ENCODE measurements at places on chromosomes 2 and 18. TPM values are rescaled to one million over a fixed set of nuclear protein-coding genes. Genes with fewer than 3 reads are reported as not detected.

The ME2 gene
- polyA plus RNA-seq: 94.7 TPM

DNA sequence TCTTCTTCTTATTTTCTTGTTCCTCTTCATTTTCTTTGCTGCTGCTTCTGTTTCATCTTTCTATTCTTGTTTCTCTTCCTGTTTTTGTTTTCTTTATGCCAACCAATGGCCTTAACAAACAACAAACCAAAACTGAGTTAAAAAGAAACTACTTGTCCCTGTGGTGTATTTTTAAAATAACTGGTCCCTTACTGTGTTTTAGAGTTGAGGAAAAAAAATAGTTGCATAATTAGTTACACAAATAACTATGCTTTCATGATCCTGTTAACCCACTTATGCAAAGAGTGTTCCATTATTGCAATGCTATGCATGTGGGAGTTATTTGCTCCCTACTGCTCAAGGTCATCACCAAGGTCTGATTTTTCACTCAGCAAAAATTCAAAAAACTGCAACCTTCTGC lies 39.5 kb upstream of the IMP4 start:
- no peak for DNase-seq

DNA sequence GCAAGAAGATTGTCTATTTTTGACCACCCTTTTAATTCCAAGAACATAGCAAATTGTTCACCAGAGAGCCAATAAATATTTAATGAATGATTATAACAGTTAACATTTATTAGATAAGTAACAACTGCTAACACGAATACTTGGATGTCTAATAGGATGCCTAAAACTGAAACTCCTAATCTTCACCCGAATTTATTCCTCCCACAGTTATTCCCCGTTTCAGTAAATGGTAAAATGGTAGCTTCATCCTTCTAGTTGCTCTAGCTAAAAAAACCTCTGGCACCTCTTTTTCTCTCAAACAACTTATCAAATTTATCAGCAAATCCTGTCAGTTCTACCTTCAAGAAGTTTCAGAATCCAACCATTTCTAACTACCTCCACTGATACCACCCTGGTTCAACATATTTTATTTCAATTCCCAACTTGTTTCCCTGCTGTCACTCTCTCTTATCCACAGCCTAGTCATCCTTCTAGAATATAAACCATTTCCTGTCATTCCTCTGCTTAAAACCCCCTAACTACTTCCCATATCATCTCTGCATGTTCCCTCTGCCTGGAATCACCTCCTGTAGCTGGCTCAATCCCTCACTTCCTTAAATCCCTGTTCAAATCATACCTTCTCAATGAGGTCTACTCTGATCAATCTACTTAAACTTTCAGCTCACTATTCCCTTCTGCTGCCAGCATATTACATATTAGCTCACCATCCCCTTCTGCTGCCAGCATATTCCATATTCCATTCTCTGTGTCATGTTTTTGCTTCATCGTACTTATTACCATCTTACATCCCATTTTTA lies 93.8 kb downstream of the ROCK2 start:
- DNase-seq: no peak

The MAP3K19 gene
- not detected for polyA plus RNA-seq

The CYTIP gene
- 1.3 TPM for polyA plus RNA-seq

The TUBA3E gene
- polyA plus RNA-seq: 28.8 TPM

DNA sequence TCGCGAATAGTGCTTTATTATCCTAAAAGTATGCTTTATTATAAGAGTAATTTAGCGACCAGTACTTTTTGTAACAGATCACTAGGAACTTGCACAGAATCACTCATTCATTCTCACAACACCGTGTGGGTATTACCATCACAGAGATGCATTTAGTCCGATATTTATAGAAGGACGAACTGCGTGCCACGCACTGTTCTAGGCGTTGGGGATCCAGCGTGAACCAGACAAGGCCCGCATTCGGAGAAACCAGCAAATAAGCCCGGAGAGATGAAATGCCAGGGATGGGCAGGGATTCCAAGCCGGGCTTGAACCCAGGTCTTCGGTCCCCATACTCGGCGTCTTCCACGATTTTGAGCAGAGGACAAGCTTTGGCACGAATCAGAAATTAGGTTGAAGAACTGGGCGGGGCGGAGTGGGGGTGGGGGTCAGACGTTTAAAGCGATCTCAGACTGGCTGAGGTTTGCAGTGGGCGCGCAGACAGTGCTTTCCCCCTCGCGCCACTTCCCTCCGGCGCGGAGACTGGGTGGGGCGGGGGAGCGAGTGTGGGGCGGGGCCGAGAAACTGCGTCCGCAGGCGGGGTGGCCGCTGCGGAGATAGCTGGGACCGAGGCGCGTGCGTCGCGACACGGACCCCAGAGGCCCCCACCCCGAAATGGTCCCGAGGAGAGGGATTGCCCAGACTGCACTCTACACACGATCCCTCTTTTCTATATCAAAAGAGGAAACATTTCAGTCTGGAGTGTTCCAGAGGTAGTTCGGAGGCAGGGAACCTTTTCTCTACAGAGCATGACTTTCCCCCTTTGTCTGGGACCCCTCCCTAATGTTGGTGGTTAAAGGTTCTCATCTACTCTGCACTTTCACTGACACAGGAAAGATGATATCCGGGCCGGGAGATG lies 1.1 kb upstream of the CXCR4 start:
- DNase-seq: peak; percentile 81

The ILKAP gene
- polyA plus RNA-seq: 34.3 TPM

The RHOB gene
- 315 TPM for polyA plus RNA-seq

DNA sequence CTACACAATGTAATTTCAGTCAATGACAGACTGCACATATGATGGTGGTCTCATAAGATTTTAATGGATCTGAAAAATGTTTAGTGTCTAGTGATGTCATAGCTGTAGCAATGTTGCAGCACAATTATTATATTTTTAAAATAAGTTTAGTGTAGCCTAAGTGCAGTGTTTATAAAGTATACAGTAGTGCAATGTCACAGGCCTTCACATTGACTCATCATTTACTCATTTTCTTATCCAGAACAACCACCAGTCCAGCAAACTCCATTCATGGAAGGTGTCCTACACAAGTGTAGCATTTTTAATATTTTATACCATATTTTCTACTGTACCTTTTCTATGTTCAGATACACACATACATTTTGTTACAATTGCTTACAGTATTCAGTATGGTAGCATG lies 663.1 kb downstream of the ERBB4 start:
- no peak for DNase-seq

The GPR75 gene
- 0.84 TPM for polyA plus RNA-seq

DNA sequence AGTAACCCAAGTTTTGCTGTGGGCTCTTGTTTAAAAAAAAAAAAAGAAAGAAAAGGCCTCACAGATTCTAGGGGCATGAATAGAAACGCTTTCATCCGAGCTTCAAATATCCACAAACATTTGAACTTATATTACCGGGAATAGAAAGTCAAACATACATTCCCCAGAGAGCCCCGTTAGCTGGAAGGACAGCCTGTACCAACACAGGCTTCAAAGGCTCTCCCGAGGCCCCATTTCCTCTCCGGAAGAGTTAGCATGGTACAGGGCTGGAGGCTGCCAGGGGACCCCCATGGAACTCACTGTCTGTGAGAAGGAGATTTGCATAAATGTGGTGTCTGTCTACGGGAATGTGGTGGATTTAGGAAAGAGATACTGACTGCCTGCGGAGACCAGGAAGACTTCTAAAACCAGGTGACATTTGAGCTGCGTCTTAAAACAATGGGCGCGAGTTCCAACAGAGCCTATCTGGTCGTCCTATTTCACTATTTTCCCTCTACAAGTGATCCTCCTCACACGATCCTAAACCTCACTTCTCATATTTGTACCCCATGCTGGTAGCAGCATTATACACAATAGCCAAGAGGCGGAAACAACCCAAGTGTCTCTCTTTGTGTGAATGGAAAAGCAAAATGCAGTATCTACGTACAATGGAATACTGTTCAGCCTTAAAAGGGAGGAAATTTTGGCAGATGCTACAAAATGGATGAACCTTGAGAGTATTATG lies 820 bp upstream of the MATN3 start:
- DNase-seq: peak; percentile 42

DNA sequence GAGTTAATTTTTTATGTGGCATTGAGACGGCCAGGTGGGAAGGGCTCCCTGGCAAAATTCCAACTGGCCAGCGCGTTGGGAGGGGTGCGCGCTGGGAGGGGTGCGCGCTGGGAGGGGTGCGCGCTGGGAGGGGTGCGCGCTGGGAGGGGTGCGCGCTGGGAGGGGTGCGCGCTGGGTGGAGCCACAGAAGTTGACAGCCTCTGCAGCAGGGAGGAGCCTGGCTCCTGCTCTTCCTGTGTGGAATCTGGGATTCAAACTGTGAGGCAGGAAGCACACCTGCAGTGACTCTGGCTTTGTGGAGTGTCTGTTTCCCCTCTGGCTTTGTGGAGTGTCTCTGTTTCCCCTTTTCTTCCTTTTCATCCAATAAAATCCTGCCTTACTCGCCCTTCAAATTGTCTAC lies 147.9 kb upstream of the CBLN2 start:
- no peak for DNase-seq

DNA sequence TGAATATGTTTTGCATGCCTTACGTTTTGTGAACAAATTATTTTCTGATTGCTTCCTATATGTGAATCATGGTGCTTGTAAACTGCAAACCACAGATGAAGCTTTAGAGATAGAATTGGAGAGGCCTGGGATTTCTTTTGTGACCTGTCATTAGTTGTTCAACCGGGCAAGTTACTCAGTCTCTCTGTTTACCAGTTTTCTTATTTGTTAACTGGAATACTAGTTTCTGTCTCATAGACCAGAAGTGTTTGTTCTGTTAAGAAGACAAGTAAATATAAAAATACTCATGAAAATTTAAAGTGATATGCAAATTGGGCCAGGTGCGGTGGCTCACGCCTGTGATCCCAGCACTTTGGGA lies 27.3 kb downstream of the DGKD start:
- DNase-seq: no peak

GRCh38 chr2:218270721-218271486 lies 585 bp downstream of the PNKD start:
- peak; percentile 71 for DNase-seq

The TRIM43 gene
- polyA plus RNA-seq: not detected

The GKN1 gene
- polyA plus RNA-seq: not detected

The PLB1 gene
- polyA plus RNA-seq: 0.86 TPM

- DNase-seq: no peak
These were observed 65.0 kb downstream of the BABAM2 start for GRCh38 chr2:27955384-27956161.

DNA sequence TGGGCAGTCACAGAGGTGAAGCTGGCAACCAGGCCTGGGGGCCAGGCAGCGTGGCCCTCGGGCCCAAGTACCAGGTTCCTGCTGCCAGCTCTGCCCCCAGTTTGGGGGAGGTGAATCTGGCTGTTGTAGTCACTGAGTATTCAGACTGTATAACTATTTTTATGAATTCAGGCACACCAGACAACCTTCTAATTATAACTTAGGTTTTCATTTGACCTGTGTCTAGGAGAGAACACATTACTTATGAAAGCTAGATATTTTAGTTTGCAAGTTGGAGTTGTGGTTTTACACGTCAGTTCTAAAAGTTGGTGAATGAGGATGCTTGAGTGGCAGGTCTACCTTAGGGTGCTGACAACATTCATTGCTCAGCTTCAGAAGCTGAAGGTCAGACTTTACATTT lies 71.7 kb downstream of the LIMS1 start:
- no peak for DNase-seq

GRCh38 chr2:10889651-10890215 lies 22.0 kb upstream of the KCNF1 start:
- DNase-seq: no peak

- no peak for DNase-seq
These were observed 27.8 kb downstream of the ANKRD62 start for GRCh38 chr18:12121175-12122042.

The CNGA3 gene
- polyA plus RNA-seq: not detected

The STON1 gene
- polyA plus RNA-seq: 5.9 TPM

The SFT2D3 gene
- 3.3 TPM for polyA plus RNA-seq

Measured in right cardiac atrium (tissue), 5 donors.